Mesenteric fat pad (tissue), 1 donor: ENCODE measurements at places on chromosomes 3 and 15. TPM values are rescaled to one million over a fixed set of nuclear protein-coding genes. Genes with fewer than 3 reads are reported as not detected.

DNA sequence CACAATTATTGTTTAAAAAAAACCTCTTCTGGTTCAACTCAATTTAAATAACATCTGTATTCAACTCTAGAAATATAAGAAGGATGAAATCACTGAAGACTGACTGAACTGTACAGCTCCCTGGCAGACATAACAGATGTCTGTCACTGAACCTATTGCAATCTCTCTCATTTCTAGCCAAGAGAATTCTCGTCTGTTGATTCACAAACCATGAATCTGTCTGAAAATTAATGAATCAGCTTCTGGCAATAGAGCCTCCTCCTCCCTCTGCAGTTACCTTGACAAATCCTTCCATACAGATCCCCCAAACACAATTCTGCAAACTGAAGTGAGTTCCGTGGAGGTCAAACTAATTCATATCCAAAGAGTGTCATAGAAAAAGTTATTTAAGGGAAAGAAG lies 561.4 kb downstream of the PYDC2 start:
- DNase-seq, result no peak

DNA sequence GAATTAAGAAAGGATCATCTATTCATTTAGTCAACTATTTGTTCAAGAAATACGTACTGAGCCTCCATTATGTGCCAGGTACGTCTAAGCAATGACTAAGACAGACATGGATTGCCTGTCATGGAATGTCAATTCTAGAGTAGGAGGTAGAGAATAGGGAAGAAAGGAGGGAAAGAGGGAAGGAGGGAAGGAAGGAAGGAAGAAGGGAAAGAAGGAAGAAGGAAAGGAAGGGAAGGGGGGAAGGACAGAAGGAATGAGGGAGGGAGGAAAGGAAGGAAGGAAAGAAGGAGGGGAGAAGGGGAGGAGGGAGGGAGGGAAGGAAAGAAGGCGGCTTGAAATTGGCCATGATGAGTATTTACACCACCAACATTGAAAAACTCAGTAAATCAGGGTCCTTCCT lies 39.3 kb upstream of the RFTN1 start:
- DNase-seq, result no peak

LRTM1 gene
- total RNA-seq, result not detected

DNA sequence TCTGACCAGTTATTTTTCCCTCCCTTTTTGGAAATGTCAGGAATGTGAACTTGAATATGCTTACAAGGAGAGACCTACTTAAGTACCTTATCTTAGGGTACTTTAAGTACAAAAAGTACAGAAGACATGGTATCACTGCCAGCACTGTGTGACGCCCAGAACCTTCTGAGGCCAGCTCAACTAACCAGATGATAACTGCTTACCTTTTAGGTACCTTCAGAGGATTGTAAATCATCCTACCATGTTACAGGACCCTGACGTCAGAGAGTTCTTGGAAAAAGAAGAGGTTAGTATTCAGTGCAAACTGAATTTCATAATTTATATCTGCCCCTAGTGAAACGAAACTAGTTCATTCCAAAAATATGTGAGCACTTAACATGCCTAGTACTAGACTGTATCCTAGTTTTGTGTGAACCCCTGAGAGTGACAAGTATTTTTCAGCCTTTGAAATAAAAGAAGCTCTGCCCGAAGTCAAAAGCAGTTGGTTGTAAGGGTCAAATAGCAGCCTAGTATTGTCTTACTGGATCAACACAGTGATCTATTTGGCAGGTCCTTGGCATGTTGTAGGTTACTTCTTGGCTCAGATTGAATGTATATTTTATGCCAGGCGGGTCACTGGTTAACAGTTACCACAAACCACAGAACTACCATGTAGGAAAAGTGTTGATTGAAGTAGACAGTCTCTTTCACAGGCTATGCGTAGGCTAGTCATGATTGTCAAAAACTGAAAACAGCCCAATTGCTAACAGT lies 23.8 kb upstream of the SNX22 start:
- no peak for DNase-seq

GRCh38 chr3:120192159-120192558 lies 92.9 kb downstream of the GPR156 start:
- DNase-seq, result no peak

GRCh38 chr3:155382396-155383042 lies 89.0 kb upstream of the STRIT1 start:
- DNase-seq, result no peak
